Jurkat, Clone E6-1 (cell line): ENCODE measurements at places on chromosomes 11 and 22.

DNA sequence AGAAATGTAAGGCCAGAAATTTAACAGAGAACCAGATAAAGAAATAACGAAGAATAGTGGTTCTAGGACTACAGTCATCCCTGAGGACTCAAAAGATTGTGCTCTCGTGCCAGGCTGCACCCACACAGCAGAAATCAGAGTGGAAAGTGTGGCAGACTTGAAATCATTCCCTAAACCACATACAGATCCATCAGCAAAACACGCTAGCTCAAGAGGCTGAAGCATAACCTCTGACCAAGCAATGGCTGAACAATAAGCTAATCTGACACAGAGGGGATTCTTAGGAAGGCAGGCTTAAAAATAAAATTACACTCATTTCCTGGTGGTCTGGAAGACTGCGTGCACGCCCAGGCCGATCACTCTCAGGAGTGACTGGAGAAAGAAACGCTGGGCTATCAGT lies 19.0 kb downstream of the NCF4 start:
- no peak for DNase-seq

GRCh38 chr22:49893025-49893424 lies 25.2 kb downstream of the ALG12 start:
- no peak for DNase-seq

- no peak for DNase-seq
These were observed 1.1 kb upstream of the MRGPRX4 start for GRCh38 chr11:18171377-18172000.

- no peak for DNase-seq
These were observed 11.0 kb downstream of the XRRA1 start for GRCh38 chr11:74937696-74938475.

GRCh38 chr22:42769238-42769573 lies 48.5 kb upstream of the A4GALT start:
- no peak for DNase-seq

GRCh38 chr11:58866788-58867187 lies 22.3 kb upstream of the GLYATL2 start:
- no peak for DNase-seq

GRCh38 chr11:37605229-37605628 lies 1007.2 kb upstream of the RAG2 start:
- DNase-seq: no peak

GRCh38 chr11:11220786-11221185 lies 132.3 kb downstream of the CSNK2A3 start:
- no peak for DNase-seq

- DNase-seq: no peak
These were observed 10.9 kb downstream of the TUG1 start for GRCh38 chr22:30979932-30980331.

GRCh38 chr11:3660960-3661359 lies 10.2 kb downstream of the CHRNA10 start:
- no peak for DNase-seq

- no peak for DNase-seq
These were observed 6.5 kb downstream of the DTX4 start for GRCh38 chr11:59178402-59178801.

GRCh38 chr22:26770624-26771023 lies 113.2 kb downstream of the MIAT start:
- no peak for DNase-seq

GRCh38 chr11:18749681-18750319 lies 23.8 kb upstream of the IGSF22 start:
- DNase-seq: no peak

- DNase-seq: no peak
These were observed 27.1 kb downstream of the FAM227A start for GRCh38 chr22:38629108-38629507.

GRCh38 chr11:128926000-128926399 lies 16.7 kb downstream of the TP53AIP1 start:
- no peak for DNase-seq

GRCh38 chr11:61817471-61818202 lies 834 bp upstream of the FADS1 start:
- DNase-seq: no peak

DNA sequence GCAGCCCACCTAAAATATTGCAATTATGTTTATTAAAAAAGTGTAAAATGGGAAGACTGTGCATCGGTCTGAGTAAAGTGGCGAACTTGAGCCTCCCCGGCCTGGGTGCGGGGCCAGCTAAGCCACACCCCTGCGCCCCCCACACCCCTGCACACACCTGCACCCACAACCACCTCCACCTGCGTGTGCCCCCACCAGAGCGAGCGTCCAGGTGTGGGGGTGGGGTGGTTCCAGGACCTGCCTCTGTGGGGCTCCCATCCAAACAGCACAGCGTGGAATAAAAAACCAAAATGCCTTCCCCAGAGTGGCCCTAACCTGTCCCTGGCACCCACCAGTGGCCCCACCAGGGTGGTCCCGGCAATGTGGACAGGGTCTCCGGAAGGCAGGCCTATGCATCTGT lies 30.1 kb upstream of the CARS1 start:
- no peak for DNase-seq

DNA sequence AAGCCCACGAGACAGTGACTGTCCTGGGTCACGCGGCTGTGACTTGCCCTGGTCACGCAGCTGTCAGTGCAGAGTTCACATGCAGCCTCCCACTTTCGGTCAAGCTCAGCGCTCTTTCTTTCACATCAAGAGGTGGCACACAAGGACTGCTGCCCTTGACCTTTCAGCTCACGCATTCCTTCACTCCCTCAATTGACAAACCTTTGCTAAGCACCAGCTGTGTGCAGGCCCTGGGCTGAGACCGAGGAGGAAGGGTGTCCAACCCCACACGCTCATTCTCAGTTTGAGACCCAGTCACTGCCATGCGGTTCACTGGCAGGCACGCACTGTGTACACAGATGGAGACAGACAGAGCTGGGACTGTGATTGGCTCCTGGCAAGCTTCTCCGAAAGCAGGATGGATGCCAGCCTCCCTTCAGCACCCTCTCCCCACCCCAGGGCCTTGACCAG lies 70.3 kb downstream of the SCUBE1 start:
- DNase-seq: no peak

DNA sequence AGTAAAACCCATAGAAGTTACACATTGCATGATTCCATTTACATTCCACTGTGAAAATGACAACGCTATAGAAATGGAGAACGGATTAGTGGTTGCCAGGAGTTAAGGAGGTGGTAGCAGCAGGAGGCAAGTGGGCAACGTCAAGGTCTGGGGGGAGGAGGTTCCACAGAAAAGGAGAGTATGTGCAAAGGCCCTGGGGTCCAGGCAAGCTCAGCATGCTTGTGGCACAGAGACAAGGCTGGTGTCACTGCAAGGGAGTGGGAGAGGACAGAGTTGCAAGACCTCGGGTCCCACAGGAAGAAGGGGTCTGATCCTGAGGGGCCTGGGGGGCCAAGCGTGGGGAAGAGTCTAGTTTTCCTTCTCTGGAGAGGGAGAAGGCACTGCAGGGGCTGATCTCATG lies 240.8 kb downstream of the MN1 start:
- DNase-seq: no peak

DNA sequence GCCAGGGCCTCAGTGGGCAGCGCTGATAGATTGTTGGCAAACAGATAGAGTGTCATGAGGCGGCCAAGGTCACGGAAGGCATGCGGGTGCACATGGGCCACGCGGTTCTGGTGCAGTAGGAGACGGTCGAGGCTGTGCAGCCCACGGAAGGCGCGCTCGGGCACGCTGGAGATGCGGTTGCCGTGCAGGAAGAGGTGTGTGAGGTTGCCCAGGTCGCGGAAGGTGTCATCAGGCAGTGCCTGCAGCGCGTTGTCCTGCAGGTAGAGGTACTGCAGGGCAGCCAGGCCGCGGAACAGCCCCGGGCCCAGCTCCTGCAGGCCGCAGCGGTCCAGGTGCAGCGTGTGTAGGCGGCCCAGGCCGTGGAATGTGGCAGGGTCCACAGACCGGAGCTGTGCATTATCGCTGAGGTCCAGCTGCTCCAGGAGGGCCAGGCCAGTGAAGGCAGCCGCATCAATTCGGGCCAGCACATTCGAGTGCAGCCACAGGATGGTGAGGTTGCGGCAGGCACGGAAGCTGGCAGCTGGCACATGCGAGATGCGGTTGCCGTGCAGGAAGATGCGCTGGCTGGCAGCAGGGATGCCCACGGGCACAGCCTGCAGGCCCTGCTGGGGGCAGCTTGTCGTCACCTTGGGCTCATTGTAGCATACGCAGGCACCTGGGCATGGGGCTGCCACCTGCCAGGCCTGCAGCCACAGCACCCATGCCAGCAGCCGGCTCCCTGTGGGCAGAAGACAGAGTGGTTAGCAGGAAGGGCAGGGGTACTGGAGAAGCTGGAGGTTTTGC lies 25.5 kb downstream of the RTN4R start:
- no peak for DNase-seq

GRCh38 chr22:30261134-30261533 lies 5.5 kb downstream of the OSM start:
- no peak for DNase-seq

- no peak for DNase-seq
These were observed 25.0 kb upstream of the SERPIND1 start for GRCh38 chr22:20748731-20749428.

- DNase-seq: no peak
These were observed 29.8 kb upstream of the PLET1 start for GRCh38 chr11:112290493-112290850.

DNA sequence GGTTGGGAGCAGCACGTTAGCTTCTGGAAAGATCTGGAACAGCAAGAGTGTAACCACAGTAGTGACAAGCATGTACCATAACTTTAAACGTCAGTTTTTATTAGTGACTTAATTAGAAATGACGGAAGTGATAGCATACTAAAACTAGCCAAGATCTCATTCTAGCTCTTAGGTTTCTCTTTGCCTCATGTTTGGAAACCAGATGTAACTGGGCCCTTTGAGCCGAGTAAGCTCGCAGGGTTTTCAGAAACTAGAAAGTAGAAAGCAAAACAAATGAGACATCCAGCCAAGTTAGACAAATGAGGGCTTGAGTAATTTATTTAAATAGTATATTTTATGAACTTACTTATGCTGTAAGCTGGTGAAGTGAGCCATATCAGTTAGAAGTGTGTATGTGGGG lies 40.2 kb upstream of the SLC5A12 start:
- DNase-seq: no peak

GRCh38 chr11:2510626-2511402 lies 66.0 kb downstream of the KCNQ1 start:
- DNase-seq: no peak

DNA sequence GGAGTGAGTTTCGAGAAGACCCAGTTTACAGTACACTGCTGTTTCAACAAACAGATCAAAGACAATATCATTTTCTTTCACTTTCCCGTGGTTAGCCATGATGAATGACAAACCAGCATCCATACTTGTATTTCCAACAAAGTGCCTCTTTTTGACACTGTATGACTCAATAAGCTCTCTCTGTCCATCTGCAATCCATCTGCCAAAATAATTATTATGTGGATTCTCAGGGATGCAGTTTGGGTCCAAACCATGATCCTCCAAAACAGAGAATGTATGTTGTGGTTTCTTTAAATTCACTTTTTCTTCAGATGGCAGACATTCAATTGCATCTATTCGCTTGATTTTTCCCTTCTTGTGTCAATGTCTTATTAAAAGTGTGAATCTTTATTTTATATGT lies 37.8 kb upstream of the RASD2 start:
- no peak for DNase-seq
